ENCODE measurements at places on chromosomes 2 and 18.

- no peak for DNase-seq
Measured at GRCh38 chr2:182646763-182647498, 69.1 kb upstream of the DNAJC10 start.

DNA sequence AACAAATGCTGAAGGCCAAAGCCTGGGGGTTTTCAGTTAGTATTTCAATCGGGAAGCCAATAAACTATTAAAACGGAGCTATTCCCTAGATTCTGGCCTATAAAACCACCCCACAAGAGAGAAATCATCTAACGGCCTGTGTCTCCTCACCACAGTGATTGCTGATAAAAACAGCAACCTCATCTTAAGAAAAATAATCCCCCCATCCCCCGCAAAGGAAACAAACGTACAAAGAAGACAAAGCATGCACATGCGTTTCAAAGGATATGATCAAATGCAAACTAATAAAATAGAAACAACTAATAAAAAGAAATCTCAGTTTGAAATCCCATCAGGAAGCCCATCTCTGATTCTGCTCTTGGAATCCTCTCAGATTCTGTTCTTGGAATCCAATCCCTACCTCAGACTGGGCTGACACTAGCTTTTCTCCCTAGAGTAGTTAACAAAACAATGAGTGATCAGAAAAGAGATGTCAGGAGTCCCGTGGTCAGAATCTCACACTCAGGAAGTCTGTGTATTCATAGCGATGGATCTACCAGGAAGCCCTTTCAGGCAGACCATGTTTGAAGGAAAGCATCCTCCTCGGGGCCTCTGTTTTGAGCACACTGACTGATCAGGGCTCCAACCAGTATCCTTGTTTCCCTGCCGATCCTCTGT, 150.7 kb downstream of the THADA start:
- peak; percentile 83 for DNase-seq

DNA sequence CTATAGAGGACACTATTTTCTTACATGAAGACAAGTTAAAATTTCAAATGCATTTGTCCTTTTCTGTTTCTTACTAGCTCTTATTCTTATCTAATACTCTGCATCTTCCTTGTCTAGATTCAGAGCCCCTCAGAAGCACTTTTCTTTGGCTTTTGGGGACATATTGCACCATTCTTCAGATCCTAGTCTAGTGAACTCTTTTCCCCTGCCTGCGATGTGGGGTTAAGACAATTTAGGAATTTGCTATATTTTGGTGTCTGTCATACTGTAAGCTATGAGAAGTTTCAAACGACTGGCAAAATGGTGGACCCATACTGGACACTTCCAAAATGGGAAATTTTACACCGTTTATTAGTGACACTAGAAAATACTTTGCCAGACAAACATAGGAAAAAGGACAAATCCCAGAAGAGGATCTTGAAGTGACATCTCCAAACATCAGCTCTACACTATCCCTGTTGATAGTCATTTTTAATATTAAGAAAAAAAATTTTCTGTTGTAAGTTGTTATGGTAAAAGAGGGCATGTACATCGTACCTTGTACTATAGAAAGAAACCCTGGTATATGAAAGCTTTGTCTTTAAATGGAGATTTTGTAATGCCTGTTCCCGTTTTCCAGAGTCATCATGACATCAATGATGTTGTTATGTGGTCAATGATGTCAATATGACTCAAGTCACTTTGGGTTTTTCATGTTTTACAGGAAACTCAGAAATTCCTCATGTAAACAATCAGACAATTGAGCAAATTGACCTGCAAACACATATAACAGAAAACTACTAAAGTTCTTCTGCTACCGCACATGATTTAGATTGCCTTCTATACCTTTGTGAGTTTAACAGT, 4.4 kb upstream of the KYNU start:
- DNase-seq: no peak

DNA sequence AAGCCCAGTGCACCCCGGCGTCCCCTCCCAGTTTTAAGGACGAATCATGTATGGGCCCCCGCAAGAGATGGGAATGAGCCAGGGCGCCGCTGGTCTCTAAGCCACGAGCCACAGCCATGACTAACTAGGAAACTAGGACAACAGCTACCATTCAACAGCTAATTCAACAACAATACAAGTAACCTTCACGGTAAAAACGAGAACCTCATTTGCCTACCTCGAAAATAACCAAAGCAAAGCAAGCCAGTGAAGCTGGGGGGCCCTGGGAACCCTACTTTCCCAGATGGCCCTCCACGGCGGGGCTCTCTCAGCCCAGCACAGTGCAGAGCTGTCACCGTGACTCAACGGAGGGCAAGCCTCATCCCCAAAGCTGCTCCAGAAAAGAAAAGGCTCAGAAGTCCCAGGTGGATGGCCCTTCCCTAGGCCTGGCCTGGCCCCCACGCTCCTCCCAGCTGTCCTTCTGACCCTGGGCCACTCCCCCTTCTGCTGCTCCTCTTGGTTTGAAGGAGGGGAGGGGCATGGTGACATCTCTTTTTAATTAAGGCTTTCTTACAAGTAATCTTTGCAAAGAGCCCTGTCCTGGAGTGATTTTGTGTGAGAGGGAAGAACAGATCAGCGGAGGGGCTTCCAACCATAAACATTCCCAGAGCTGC, 126.3 kb downstream of the HDAC4 start:
- DNase-seq: peak; percentile 77

- DNase-seq: no peak
Measured at GRCh38 chr2:20106746-20107145, 55.3 kb upstream of the LAPTM4A start.

GRCh38 chr18:65057439-65058083, 693.3 kb upstream of the CDH7 start:
- no peak for DNase-seq

- no peak for DNase-seq
Measured at GRCh38 chr2:70962885-70963878, 15.2 kb upstream of the ANKRD53 start.

GRCh38 chr2:217935235-217935879, 67.4 kb downstream of the TNS1 start:
- DNase-seq: peak; percentile 70

GRCh38 chr18:57864615-57865121, 61.6 kb upstream of the ATP8B1 start:
- DNase-seq: no peak

GRCh38 chr2:148338541-148338940, 306.0 kb upstream of the EPC2 start:
- no peak for DNase-seq

DNA sequence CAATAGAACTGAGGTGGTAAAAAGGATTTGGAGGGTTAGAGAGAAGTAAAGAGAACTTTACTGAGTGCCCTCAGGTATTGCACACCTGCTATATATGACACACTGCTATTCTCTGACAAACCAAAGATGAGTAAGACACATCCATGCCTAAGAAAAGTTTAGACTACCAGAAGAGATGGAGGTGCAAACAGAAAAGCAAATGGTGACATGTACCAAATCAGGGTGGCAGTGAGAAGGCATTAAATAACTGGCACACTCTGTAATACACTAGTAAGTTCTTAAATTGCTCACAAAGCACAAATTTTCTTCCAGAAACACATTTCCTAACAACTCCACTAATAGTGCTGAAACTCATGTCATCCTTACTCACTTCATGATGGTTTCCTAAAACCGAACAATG, 88.6 kb downstream of the KCTD18 start:
- DNase-seq: no peak

DNA sequence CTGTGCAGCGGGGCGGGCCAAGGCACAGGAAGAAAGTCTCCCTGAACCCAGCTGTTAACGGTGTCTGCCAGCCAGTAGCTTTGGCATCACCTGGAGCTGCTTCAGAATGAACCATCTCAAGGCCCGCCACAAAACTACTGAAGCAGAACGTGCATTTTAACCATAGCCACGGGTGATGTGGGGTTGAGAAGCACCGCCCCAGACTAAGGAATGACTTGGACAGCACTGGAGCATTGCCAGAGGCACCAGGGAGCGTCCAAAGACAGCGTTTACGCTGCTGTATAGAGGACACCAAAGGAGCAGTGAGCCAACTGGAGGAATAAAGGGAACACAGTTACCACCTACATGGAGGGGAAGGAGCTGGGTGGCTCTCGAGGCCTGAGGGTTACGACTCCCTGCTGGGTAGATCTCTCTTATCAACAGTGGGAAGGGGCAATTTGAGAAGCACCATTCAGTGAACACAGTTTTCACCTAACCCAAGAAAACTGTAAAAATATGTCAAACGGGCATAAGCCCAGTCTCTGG, 28.4 kb upstream of the LONRF2 start:
- peak; percentile 6 for DNase-seq

DNA sequence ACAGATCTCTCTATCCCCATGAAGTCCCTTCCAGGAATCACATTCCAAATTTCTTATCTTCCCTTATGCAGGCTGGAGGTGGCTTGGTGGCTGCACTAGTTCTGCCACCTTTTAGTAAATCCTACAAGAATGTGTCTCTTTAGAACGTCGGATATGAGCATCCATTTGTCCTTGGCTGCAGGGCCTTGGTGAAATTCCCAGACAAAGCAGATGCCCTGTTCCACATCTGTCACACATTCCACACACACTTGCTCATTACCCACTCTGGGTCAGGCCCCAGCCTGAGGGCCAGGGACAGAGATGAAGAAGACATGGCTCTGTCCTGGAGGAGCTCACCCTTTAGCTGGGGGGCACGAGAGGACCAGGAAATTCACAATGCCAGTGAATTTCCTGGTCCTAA, 31.2 kb upstream of the GPR17 start:
- DNase-seq: peak; percentile 35

DNA sequence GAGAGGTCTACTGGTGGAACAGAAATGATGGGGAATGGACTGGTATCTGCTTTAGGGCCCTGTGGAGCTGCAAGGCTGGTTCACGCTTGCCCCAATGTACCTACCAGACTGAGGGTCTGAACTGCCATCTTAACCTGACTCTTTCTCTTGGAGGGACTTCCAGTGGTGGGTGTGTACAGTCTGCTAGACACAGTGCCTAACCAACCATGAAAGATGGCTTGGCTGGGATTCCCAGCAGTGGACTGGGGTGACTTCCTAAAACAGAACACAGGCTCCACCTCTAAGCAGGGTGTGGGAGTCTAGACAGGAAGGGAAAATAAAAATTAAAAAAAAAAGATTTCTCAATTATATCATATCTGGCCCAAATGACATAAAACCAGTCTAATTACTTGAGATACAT, 25.5 kb upstream of the MYO3B start:
- DNase-seq: no peak

DNA sequence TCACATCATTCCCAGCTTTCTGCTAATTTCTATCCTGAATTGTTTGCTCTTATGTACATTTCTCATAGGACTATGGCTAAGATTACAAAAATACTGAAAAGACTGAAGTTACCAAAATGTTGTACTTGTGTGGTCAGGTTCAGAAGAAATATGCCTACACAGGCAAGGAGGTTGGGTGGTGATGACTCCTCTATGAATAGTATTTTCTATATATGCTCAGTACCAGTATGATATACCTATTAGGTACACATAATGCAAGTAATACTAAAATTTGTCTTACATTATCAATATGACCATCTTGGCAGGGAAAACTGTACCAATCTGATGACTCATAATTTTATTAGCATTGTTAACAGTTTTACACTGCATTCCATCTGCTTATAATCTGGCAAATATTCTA, 12.2 kb upstream of the ORC2 start:
- no peak for DNase-seq

DNA sequence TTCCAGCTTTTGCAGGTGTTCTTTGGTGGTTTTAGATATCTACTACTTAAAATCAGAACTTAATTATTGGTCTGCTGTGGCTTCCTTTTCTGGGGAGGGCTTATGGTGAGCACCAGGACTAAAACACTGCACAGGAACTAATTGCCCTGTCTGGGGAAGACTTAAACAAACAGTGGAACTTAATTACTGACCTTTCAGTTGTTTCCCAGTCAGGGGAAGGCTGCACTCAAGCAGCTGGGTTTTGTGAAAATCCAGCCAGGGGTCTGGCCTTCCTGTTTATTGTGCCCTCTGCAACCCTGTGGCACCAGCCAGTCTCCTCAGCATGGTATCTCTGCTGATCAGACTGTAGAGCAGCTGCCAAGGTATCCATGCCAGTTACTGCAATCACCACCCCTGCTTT, 398.2 kb downstream of the ADCYAP1 start:
- DNase-seq: no peak

DNA sequence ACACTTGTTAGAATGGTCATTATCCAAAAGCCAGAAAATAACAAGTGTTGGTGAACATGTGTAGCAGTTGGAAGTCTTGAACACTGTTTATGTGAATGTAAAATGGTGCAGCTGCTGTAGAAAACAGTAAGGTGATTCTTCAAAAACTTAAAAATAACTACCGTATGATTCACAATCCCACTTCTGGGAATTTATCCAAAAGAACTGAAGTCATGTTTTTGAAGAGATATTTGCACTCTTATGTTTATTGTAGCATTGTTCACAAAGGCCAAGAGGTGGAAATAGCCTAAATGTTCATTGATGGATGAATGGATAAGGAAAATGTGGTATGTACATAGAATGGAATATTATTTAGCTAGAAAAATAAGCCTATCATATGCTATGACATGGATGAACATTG, 6.3 kb upstream of the SPP2 start:
- DNase-seq: no peak

GRCh38 chr2:238946318-238947242, 98.7 kb downstream of the TWIST2 start:
- no peak for DNase-seq

DNA sequence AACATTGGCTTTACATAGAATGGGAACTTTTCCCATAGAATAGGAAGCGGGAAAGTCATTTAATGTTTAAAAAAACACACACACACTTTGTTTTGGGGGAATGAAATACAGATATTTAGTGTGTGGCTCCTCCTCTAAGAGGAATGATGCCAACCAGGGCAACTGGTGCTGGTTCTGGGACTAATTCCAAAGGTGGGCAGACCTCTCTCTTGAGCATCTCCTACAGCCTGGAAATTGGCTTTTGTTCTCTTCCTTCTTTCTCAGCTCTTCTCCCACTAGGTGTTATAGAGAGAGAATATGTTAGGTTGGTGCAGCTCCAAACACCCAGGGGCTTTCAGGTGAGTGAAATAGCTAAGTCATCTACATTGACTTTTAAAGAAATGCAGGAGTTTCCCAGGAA, 190.1 kb downstream of the RAD51AP2 start:
- no peak for DNase-seq

DNA sequence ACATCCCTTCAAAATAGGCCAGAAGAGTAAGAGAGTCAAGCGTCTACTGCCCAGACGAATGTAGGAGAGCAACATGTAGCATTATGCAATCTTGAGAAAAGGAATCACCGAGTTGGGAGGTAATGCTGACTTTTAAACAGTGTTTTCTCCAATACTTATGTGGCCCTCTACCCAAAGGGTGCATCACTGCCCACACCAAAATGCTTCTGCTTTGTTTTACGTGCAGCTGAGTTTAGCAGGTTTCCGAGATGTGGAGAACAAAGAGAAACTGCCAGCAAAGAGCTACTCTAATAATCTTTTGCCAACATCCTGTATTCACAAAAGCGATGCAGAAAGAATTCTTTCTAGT, 63.4 kb upstream of the ZEB2 start:
- no peak for DNase-seq

DNA sequence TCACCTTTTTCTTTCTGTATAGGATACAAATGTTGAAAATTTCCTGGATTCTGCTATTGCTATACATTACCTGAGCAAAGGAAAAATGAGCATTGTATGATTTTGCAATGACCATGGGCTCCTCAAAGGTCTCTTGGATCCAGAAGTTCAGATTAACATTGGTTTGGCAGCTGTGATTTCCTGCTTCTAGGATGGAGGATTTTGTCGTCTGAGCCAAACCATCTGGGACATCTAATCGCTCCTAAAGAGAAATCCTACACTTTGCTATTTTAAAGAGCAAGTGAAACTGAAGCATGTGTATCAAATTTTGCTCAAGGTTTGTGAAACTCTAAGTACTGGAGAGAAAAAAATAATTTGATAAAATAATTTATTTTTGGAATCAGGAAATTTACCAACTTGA, 115.1 kb upstream of the ST6GAL2 start:
- peak; percentile 71 for DNase-seq

GRCh38 chr2:185990861-185991525, 252.4 kb downstream of the FSIP2 start:
- DNase-seq: no peak
